GM13976 (cell line): ENCODE measurements at places on chromosomes 12 and 14.

GRCh38 chr12:58419905-58420304, 478.5 kb downstream of the ATP23 start:
- DNase-seq: no peak

GRCh38 chr12:23536293-23536692, 413.2 kb downstream of the SOX5 start:
- DNase-seq: no peak

- DNase-seq: peak; percentile 53
Observed at GRCh38 chr12:4118017-4118510, 155.5 kb upstream of the CCND2 start.

DNA sequence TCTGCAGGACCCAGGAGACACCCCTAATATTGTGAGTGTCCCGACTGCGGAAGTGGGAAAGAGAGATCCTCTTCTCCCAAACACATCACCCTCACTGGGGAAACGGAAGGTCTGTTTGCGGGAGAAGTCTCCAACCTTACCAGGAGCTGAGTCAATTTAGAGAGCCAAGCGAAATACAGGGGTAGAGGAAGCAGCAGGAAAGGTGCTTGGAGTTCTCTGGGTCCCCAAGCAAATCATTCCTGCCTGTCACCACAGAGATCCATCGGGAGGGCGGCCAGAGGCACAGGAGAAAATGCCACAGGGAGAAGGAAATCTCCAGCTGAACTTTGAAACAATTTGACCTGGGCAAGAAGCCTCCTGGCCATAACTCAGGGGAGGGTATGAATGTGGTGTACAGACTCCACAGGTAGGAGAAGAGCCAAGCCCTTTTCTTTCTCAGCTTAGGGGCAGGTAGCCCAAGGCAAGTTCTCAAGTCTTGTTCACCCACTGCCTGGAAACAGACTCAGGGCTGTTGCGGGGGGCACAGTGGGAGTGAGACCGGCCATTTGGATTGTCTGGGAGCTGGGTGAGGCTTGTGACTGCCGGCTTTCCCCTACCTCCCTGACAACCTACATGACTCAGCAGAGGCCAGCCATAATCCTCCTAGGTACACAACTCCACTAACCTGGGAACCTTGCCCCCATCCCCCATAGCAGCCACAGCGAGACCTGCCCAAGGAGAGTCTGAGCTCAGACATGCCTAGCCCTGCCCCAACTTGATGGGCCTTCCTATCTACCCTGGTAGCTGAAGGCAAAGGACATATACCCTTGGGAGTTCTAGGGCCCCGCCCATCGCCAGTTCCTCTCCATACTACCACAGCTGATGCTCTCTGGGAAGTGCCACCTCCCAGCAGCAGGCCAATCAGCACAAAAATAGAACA, 211.9 kb upstream of the ARHGAP5 start:
- DNase-seq: no peak

DNA sequence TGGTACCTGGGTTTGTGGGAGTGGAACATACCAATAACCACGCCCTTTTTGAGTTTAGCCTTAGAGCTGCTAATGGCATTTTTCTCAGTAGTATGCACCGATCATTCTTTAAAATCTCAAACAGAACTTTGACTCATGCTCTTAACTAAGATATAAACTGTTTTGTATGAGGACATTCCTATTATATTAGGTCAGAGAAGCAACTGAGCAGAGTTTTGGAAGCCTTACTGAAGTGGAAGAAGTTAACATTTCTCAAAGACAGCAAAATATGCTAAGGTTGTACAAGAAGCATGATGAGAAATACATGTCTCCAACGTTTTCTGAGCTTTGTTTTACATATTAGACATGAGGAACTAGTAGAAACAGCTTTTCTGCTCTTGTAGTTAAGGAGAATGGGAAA, 819.2 kb downstream of the FSCB start:
- no peak for DNase-seq

DNA sequence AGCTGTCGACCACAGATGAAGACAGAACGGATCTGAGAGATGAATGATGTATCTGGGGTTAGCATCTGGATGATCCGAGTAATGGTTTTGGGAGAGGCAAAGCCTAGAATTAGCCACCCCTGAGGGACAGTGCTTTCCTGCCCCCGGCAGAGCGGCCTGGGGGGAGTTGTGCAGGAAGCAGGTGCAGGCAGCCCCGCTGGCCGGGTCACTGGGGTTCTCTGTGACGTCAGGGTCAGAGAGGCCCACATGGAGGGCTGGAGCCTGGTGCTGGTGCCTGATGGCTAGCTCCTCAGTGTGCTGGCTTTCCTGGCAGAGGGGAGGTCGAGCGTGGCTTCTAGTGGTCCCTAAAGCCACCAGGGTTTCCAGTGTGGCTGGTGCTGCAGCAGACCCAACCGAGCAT, 70.3 kb downstream of the ADGRD1 start:
- DNase-seq: no peak

GRCh38 chr12:120666571-120667390, 20.2 kb upstream of the MLEC start:
- no peak for DNase-seq

DNA sequence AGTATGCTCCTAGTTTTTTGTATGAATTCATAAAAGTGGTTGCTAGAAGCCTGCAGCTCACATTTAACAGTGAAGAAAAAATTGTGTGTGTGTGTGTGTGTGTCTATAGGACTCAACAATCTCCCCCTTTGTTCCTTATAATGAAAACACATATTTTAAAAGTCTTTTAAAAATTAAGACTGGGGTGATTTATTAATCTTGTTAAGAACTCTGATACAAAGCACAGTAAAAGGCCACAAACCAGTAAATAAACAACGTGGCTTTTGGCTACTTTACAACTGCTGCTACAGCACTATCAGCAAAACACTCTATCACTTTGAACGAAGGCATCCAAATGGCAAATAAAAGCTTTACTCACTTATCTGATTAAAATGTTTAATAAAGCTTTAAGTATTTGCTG, 594 bp upstream of the VCPKMT start:
- DNase-seq: no peak

DNA sequence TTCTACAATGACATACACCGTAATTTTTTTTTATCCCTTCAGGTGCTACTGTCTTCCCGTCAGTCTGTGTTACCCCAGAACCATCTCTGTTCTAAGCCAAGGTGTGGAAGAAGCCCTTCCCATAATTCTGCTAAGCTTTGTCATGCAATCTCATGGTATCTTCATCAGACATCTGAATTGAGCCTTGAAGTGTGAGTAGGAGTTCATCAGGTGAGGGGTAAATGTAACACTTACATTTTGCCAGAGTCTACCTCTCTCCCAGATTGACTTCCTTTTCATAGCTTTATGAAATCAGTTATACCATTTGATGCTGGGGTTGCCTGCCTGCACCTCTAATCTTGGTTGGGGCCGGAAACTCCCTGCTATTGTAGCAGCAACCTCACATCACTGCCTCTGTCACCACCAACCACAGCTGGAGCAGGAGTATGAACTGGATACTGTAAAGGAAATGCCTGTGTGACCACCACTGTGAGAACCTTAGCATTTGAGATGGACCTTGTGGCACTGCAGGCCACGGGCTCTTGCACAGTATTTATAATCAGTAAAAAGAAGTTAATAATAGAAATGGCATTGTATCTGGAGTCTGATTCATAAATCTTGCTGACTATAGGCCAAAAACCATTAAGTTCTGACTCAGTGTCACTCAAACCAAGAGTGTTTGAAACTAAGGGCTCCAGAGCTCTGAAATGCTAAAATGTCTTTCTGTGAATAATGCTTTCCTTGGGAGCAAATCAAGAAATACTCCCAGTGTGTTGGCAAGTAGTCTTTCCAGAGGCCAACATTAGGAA, 58.7 kb upstream of the STK38L start:
- DNase-seq: no peak

GRCh38 chr12:19799216-19799615, 359.9 kb downstream of the AEBP2 start:
- DNase-seq: no peak

DNA sequence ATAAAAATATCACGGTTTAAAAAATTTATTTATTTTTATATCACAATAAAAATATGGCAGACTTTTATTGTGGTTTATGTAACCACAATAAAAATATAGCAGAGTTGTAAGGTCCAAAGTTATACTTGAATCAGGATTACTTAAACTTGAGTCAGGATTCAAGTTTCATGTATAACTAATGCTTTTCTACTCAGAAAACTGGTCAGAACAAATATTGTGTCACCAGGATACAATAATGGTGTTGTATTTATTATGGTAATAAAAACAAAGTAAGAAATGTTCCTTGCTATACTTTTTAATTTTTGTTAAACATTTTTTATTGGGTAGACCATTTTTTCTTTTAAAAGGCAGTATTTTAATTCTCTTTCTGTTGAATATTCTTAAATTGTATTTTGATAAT, 29.2 kb upstream of the EPS8 start:
- no peak for DNase-seq

DNA sequence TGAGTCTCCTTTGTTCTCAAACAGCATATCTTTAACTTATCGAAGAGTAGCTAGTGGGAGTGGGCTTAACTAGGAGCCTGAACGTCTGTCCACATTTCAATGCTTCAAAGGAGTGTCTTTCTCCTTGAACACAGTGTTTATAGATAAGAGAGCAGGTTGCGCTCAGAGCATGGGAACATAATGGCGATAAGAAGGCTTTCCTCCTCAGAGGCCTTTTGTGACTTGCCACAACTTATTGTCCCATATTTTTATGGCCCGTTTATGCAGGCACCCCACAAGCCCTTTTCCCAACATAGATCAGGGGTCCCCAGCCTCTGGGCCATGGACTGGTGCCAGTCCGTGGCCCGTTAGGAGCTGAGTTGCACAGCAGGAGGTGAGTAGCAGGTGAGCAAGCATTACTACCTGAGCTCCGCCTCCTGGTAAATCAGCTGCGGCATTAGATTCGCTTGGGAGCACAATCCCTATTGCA, 2.6 kb upstream of the DDX47 start:
- DNase-seq: no peak
